Stimulated activated CD4-positive, alpha-beta T cell treated with anti-CD3 and anti-CD28 coated beads, Interleukin-1b, Interleukin-23, amount 100 ng/mL, for 48 hours (primary cell): ENCODE measurements at places on chromosomes 11 and 22.

DNA sequence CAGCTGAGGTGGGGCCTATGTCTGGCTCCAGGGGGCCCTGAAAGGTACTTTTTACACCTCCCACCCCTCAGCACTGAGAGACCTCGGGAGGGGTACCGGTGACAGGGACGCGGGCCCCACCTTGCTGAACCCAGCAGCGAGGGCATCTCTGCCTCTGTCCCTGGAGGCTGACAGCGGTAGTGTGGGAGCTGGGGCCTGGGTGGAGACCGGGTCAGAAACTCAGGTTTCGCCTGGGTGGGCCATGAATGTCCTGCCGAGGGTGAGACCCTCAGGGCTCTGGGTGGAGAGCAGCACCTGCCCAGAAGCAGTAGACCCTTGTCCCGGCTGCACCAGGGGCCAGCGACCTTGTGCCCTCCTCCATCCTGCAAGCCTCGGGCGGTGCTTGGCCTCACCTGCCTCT lies 22.2 kb downstream of the PTDSS2 start:
- no peak for DNase-seq

GRCh38 chr22:29435236-29436136 lies 2.9 kb upstream of the RFPL1 start:
- no peak for DNase-seq

DNA sequence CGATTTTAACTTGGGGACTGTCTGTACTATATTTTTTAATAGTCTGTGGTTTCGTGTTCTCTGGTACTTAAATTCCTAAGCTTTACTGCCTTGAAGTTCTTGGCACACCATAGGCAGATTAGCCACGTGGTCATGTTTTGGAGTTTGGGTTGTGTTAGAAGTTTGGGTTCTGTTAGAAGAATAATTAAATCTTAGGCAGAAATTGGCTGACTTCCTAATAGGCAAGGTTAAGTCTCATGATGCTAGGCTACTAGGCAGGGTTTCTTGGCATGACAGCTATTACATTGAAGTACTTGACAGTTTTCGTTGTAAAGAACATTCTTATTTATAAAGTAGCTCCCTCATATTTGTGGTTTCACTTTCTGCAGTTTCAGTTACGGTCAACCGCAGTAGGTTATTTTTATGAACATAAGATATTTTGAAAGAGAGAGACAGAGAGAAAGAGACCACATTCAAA lies 30.0 kb upstream of the MMP7 start:
- no peak for DNase-seq

DNA sequence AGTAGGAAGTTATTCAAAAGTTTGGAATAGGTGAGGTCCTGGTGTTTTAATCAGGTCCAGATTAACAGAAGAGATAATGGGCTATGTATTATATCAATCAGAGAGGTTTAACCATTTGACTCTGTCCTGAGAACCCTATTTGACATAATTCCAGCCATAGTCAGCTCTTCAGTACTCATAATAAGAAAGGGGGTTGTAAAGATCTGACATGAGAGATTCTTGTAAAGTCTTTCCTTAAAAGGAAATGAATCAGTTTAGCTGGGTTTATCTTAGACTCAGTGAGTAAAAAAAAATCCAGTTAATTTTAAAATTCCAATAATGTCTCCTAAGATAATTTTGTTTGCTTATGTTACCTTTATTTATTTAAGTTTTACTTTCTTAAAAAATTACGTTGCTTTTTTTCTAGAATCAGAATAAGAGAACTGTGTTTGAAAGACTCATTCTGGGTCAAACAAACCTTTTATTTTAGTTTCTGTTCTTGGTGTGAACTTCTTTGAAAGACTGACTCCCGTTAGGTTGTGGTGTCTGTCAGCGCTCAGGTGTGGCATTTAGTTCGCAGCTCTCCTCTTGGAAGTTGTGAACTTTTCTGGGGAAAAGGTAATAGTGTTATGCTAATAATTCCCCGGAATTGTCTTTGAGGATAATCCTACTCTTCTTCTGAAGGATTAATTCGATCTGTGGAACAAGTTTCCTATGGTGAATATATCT lies 20.5 kb downstream of the NUCB2 start:
- DNase-seq, result no peak

GRCh38 chr11:64537876-64538275 lies 53.1 kb upstream of the SLC22A12 start:
- DNase-seq, result no peak

DNA sequence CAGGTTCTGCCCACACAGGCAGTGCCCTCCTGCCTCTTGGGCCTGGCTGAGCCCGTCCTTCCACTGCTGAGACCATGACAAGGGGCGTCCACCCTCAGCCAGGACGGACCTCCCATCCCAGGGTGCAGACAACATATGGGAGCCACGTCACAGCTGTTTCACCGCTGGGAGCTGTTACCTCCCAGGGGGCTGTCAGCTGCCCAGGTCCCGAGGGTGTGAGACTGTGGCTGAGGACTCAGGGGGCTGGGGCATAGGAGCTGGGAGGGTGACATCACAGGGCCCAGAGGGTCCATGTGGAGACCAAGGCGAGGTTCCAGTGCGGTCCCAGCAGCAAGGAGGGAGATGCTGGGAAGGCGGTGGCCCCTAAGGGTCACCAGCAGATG lies 17.9 kb upstream of the CTSD start:
- DNase-seq, result no peak

DNA sequence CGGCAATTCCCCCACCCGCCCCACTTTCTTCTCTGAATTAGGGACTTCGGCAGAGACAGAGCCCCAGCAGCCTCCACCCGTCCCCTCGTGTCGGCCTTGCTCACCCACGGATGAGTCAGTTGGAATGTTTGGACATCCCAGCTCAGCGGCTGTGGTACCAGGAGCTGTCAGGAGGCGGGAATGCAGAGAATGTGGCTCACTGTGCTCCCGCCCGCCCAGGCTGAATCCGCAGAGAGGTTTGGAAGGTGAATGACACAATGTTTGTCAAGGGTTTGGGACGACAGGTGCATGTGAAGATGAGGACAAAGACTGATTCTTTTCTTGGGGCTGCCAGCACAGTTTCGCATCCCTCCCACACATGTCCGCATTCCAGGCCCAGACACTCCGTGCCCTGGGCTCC lies 39.6 kb downstream of the LIF start:
- DNase-seq, result no peak

- peak; percentile 23 for DNase-seq
Measured at GRCh38 chr22:38824585-38824984, 19.2 kb downstream of the NPTXR start.

- DNase-seq, result no peak
Measured at GRCh38 chr22:47066616-47066905, 304.1 kb downstream of the TBC1D22A start.

DNA sequence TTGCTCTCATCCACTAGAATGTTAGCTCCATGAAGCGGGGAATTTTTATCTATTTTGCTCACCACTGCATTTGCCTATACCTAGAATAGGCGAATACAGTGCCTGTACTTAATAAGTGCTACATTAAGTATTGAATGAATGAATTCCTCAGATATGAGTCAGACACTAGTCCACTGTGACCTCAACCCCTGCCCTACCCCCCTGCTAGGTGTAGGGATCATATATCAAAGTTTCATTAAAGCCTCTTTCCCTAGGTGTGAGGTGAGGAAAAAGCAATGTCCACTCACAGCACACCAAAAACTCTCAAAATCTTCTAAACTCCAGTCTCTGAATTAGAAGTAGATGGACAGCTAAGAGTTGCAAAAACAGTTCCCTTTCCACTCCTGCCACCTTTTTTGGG lies 9.8 kb upstream of the PSMA1 start:
- no peak for DNase-seq

GRCh38 chr11:106986261-106986660 lies 32.0 kb downstream of the GUCY1A2 start:
- DNase-seq, result no peak

DNA sequence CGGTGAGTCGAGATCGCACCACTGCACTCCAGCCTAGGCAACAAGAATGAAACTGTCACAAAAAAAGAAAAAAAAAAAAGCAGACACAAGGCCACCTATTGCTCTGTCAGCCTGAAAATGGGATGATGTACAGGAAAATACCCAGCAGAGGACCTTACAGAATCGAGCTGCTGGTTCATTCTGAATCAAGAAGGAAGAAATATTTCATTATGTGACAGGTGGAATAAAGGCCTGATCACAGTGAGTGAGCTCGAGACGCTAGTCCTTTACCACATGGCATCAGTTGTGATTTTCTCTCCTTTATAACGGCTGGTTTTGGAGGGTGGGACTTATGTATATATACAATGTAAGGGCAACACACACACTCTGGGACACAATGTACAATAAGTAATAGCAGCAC lies 340.0 kb downstream of the LARGE1 start:
- DNase-seq, result no peak

GRCh38 chr22:44160421-44160820 lies 20.3 kb upstream of the PARVG start:
- no peak for DNase-seq

- no peak for DNase-seq
Measured at GRCh38 chr11:19281041-19281440, 40.3 kb upstream of the E2F8 start.

GRCh38 chr22:28792491-28793383 lies 7.6 kb downstream of the XBP1 start:
- no peak for DNase-seq

- DNase-seq, result no peak
Measured at GRCh38 chr22:28801845-28802594, 1.7 kb upstream of the XBP1 start.

DNA sequence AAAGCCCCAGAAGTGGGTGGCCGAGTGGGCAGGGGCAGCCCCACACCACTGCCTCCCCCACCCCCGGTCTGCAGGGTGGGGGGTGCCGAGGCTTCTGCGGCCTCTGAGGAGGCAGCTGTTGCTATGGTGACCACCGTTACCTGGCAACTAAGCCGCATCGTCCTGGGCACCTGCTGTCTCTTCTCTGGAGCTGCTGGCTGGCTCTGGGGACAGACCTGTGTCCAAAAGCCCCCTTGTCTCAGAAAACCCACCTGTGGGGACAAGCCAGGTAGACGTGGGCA lies 79.9 kb upstream of the PRR5 start:
- peak; percentile 22 for DNase-seq

- DNase-seq, result no peak
Measured at GRCh38 chr11:74671520-74672196, 59.6 kb downstream of the CHRDL2 start.

DNA sequence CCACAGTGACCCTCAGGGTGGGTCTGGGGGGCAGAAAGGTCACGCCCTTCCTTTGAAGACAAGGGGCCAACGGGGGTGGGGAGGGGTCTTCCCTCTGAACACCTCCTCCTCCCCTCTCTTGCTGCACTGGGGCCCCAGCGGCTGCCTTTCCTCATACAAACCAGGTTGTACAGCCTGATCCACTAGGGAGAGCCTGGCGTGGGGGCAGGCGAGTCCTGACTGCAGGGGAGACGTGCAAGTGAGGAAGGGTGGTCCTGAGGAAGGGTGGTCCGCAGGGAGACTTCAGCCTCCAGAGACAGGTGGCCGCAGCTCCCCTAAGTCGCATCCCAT lies 43.6 kb upstream of the LINC01488 start:
- DNase-seq, result no peak

DNA sequence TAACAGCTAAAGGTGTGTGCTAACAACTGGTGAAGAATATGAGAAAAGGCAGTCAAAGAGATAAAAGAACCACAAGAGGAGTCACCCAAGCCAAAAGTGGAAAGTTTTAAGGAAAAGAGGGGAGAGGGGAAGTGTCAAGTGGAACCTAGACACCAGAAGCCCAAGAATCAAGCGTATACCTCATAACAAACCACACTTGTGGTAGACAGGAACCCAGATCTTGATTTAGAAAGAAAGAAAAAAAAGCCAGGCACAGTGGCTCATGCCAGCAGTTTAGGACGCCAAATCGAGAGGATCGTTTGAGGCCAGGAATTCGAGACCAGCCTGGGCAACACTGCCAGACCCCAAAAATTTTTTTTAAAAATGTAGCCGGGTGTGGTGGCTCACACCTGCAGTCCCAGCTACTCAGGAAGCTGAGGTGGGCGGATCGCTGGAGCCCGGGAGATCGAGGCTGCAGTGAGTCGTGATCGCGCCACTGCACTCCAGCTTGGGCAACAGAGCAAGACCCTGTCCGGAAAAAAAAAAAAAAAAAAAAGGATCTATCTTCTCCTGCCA lies 877 bp downstream of the SLC25A17 start:
- no peak for DNase-seq

DNA sequence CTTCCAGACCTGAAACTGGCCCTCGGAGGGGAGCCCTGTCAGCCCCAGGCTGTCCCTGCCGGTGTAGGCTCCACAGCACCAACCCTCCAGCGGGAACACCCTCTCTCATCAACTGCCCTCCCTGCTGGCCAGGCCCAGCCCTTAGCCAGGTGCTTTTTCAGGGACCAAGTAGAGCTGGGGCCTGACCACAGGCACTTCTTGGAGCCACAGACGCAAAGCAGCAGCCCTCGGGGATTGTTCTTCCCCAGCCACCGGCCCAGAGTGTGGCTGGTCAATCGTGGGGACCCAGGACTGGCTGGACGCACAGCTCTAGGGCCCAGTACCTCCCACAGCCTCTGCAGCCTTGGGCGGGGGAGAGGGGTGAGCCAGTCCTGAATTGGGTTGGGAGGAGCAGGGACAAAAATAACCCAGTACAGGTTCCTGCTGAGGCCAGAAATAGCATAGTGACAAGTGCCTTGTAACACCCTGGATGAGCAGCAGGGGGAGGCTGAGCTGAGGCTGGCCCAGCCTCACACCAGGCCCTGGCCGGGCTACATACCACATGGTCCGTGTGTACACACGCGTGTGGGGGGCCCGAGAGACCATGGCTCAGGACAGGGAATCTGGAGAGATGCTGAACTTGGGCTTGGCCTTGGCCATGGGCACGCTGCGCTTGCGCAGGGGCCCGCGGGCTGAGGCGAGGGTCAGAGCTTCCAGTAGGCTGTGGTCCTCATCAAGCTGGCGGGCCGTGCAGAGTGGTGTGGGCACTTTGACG lies 2.0 kb downstream of the KCNJ11 start:
- peak; percentile 39 for DNase-seq

DNA sequence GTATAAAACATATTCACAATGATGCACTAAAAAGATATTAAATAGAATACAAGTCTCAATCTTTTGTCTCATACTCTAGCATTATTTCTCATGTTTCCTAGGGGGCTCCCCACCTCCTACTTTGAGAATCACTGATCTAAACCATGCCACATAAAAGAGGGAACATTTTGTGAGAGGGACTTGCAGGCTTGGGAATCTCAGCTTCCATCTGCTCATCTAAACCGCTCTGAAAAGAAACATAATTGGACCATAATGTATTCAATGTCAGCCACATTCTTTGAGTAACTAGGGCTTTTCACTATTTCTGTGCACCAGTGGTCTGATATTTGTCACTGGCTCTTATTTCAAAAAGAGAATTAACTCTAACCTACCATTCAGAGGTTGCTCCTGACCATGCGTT lies 6.4 kb upstream of the CSRP3 start:
- no peak for DNase-seq

DNA sequence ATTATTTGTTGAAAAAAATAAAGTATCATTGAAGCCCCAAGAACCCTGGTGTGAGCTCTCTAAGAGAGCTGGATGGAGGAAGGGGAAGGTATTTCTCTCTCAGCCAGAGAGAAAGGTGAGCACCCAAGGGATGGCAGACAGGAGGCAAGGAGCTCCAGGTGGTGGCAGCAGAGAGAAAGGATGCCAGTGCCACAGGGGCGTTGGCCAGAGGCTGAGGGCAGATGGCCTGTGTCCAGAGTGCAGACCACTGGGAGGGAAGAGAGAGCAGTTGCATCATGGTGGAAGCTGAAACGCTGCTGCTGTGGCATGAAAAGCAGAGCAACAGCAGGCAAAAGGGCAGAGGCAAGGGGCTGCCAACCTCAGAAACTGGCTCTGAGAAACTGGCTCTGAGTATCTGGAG lies 8.5 kb downstream of the SPON1 start:
- DNase-seq, result no peak

- no peak for DNase-seq
Measured at GRCh38 chr11:75319035-75319877, 32.2 kb downstream of the ARRB1 start.
